ENCODE measurements at places on chromosomes 7 and 10.
A peak's percentile ranks its signal among the peaks of the same experiment; 100 is the strongest.

- DNase-seq, result no peak
Measured at GRCh38 chr10:131743190-131744151, 157.3 kb upstream of the PPP2R2D start.

DNA sequence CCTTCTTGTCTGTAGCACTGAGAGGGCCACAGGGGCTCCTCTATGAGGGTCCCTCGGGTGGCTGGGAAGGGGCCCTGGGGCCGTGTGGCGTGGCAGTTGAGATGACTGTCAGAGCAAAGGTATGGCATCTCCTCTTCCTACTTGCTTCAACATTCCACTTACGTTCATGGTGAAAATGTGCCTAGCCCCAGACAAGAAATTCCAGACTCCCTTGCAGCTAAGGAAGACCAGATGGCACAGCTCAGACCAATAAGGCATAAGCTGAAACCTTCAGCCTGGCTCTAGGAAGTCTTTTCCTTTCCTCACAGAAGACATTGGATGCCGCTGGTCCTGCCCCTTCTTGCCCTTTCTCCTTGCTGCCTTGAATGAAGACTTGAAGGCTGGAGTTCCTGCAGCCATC lies 57.4 kb downstream of the ZNF503 start:
- DNase-seq, result no peak

GRCh38 chr7:130426564-130426963 lies 14.3 kb downstream of the CEP41 start:
- peak; percentile 48 for DNase-seq

- no peak for DNase-seq
Measured at GRCh38 chr10:22152403-22152802, 65.4 kb downstream of the EBLN1 start.

GRCh38 chr10:79440281-79440680 lies 5.1 kb downstream of the ZCCHC24 start:
- DNase-seq, result no peak

Measured in DMS 273 treated with DMSO at 0.1 percent for 48 hours (cell line).